Upper lobe of left lung (tissue), 6 donors: ENCODE measurements at places on chromosomes 7 and 10. TPM values are rescaled to one million over a fixed set of nuclear protein-coding genes. Genes with fewer than 3 reads are reported as not detected.
A peak's percentile ranks its signal among the peaks of the same experiment; 100 is the strongest.

- no peak overlapping the region for H3K4me3 ChIP-seq
- no peak overlapping the region for H3K27ac ChIP-seq
- no peaks in the 10 kb centered on the region for H3K27me3 ChIP-seq
- H3K4me1 ChIP-seq: no peaks in the 10 kb centered on the region
Measured at GRCh38 chr10:37937864-37938263, 38.6 kb downstream of the ZNF25 start.

DNA sequence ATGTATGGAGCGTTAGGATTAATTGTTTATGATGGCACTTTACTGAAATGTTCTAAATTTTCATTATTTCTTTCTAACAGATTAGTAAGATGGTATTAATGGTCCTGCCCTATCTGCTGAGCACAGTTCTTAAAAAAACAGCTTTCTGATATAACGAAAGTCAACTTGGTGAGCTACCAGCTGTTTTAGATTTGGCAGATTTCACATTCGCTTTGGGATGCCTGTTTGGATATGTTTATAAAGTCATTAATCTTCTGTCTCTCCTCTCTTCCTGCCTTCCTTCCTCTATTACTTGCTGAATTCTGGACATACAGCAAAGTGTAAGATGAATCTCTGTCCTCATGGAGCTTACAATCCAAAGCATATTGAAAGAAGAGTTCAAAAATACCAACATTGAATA is 396.8 kb upstream of the LRGUK start:
- H3K4me3 ChIP-seq: no peak overlapping the region
- DNase-seq: no peak
- no peaks in the 10 kb centered on the region for H3K27me3 ChIP-seq
- H3K27ac ChIP-seq: no peak overlapping the region
- no peaks in the 10 kb centered on the region for H3K4me1 ChIP-seq
- H3K36me3 ChIP-seq: no peaks in the 10 kb centered on the region

DNA sequence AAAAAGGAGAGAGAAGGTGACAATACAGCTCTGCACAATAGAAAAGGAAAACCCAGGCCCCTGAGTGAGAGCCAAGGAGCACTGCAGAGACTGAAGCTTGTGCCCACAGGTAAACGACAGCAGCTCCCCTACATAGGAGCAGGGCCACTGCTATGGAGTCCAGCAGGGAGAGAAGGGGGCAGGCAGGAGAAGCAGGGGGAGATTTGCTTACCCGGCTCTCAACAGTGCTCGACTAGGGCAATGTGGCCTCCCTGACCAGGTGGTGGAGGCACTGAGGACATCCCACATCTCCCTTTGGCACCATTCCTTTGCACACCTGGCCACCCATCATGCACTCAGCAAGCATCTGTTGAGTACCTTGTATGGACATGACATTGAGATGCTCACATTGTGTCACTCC is 153.0 kb downstream of the EVX1 start:
- no peaks in the 10 kb centered on the region for H3K27me3 ChIP-seq
- no peak overlapping the region for H3K4me3 ChIP-seq
- no peaks in the 10 kb centered on the region for H3K4me1 ChIP-seq
- DNase-seq: no peak
- no peaks in the 10 kb centered on the region for H3K36me3 ChIP-seq

GRCh38 chr10:61835069-61835945 is 66.2 kb upstream of the ARID5B start:
- H3K4me1 ChIP-seq: peaks cover 34% of the 10 kb centered on the region
- peak overlapping the region; percentile 74 for H3K27ac ChIP-seq
- no peak for DNase-seq
- H3K36me3 ChIP-seq: no peaks in the 10 kb centered on the region
- H3K27me3 ChIP-seq: no peaks in the 10 kb centered on the region

DNA sequence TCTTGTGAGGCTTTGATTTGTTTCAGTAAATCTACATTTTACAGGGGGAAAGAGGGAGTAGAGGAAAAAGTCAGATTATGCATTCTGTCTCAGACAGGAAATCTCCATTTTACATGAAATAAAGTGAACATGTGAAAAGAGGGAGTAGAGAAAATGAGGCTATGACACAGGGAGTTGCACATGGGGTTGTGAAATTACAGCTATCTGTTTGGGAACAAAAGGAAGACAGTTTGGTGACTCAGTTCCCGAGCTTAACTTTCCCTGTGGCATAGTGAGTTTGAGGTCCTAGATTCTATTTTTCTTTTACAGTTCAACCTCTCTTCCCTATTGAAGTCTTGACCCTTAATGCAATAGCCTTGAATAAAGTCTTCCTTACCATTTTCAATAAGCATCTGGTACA is 63.2 kb upstream of the AGR3 start:
- H3K27ac ChIP-seq: no peak overlapping the region
- H3K4me3 ChIP-seq: no peak overlapping the region
- DNase-seq: no peak
- H3K36me3 ChIP-seq: no peaks in the 10 kb centered on the region
- H3K27me3 ChIP-seq: no peaks in the 10 kb centered on the region

DNA sequence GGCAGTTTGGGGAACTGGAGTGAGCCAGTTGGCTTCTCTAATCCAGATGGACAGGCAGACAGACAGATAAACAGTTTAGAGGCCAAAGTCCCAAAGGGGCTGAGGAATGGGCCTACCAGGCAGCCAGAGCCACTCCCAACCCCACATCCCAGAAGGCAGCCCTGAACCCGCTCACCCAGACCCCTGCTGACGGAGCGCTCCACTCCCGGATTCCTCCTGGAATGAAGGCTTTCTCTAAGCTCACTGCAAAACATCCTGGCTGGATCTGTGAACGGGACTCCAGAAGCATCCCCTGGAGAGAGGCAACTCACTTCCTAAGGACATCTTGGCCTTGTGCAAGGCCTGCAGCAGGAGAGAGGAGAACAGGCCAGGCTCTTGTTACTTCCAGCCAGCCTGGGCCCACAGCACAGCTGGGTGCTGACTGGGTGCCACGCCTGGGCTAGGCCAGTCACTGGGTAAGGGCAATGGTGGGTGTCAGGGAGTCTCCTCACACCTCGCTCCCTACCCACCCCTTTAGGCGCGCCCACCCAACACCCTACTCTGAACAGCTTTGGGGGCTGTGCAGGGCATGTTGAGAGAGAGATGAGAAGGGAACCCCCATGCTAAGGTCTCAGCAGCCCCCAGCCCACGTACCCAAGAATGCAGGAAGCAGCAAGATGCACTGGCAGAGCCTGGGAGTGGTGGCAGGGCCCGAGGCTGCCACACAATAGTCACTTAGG is 168.6 kb upstream of the ZMIZ1 start:
- peaks cover 6% of the 10 kb centered on the region for H3K4me1 ChIP-seq
- H3K36me3 ChIP-seq: no peaks in the 10 kb centered on the region
- H3K4me3 ChIP-seq: no peak overlapping the region
- no peaks in the 10 kb centered on the region for H3K27me3 ChIP-seq
- DNase-seq: peak; percentile 39

GRCh38 chr7:42227541-42227935 is 9.5 kb downstream of the GLI3 start:
- DNase-seq: peak; percentile 43
- H3K27ac ChIP-seq: no peak overlapping the region
- H3K4me1 ChIP-seq: no peaks in the 10 kb centered on the region

DNA sequence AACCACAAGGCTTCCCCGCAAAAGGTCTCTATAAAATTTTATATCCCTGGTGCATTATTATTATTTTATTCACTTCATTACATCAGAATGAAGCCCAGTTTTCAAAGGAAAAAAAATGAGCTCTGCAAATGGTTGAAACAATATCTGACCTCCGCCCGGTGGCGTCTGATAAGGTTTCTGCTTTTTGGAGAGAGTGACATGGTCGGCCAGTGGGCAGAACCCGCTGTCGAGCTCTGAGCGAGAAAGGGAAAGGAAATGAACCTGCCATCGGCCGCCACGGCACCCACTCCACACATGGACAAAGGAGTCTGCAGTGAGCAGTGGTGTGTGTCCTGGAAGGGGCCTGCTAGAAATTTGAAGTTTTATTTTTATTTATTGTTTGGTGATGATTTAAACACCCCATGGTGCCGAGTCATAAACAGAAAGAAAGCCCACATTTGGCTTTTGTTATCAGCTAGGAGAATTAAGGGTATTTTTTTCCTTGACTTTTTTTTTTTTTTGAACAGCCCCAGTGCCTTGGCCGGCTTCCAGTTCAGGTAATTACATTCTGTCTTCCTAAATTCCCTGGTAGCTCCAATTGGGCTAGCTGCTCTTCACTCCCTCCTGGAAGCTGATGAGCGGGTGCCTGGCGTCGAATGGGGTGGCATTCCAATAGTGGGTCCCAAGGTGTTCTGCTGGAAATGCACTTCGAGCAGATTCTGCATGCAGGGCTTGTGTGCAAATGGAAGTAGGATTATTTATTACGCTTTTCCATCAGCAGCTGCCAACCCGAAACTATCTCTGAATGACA is 149.4 kb upstream of the MKI67 start:
- H3K4me3 ChIP-seq: no peak overlapping the region
- DNase-seq: no peak
- no peaks in the 10 kb centered on the region for H3K36me3 ChIP-seq
- no peaks in the 10 kb centered on the region for H3K4me1 ChIP-seq
- no peak overlapping the region for H3K27ac ChIP-seq

- peaks cover 11% of the 10 kb centered on the region for H3K4me1 ChIP-seq
- no peak overlapping the region for H3K4me3 ChIP-seq
- H3K27ac ChIP-seq: peak overlapping the region; percentile 14
- no peaks in the 10 kb centered on the region for H3K27me3 ChIP-seq
- DNase-seq: no peak
- peaks cover 9% of the 10 kb centered on the region for H3K36me3 ChIP-seq
Measured at GRCh38 chr7:111750878-111751277, 188.6 kb upstream of the IMMP2L start.

DNA sequence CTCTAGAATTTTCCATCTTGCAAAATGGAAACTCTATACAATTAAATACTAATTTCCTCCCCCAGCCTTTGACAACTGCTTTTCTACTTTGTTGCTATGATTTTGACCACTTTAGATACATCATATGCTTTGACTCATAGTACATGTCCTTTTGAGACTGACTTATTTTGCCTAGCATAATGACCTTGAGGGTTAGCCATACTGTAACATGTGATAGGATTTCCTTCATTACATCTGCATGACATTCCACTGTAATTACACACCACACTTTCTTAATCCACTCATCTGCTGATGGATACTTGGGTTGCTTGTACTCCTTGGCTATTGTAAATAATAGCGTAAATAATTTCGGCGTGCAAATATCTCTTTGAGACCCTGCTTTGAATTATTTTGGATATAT is 127.7 kb downstream of the JAZF1 start:
- no peak overlapping the region for H3K27ac ChIP-seq
- H3K36me3 ChIP-seq: no peaks in the 10 kb centered on the region
- DNase-seq: no peak
- H3K27me3 ChIP-seq: no peaks in the 10 kb centered on the region

GRCh38 chr10:93173967-93174845 is 100.5 kb downstream of the CYP26A1 start:
- H3K27me3 ChIP-seq: no peaks in the 10 kb centered on the region
- H3K4me3 ChIP-seq: no peak overlapping the region
- DNase-seq: no peak
- H3K27ac ChIP-seq: no peak overlapping the region
- no peaks in the 10 kb centered on the region for H3K36me3 ChIP-seq

DNA sequence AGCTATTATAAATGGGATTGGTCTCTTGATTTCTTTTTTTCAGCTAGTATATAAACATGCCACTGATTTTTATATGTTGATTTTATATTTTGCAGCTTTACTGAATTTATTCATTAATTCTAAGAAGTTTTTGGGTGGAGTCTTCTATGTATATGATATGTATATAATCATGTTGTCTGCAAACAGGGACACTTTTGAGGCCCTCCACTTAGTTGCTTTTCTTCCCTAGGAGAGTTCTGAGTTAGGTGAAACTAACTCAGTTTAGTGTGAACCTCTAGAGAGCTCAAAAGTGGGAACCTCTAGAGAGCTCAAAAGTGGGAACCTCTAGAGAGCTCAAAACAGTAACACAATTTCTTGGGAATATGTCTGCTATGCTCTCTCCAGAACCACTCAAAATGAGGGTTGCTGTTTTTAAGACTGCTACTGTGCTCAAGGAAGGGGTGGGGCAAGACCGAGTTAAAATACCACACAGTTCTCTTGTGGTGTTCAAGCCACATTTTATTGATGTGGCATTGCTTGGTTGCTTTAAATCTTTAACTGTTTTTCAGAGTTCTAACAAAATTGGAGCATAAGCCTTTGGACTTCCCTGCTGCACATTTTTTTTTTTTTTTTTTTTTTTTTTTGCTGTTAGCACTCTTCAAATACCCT is 13.2 kb downstream of the CCDC7 start:
- H3K27ac ChIP-seq: no peak overlapping the region
- peaks cover 5% of the 10 kb centered on the region for H3K36me3 ChIP-seq
- no peak overlapping the region for H3K4me3 ChIP-seq
- no peak for DNase-seq
- H3K27me3 ChIP-seq: no peaks in the 10 kb centered on the region

GRCh38 chr10:124156524-124157260 is 63.3 kb upstream of the CHST15 start:
- peaks cover 34% of the 10 kb centered on the region for H3K4me1 ChIP-seq
- no peaks in the 10 kb centered on the region for H3K27me3 ChIP-seq
- H3K27ac ChIP-seq: no peak overlapping the region
- peak; percentile 32 for DNase-seq

DNA sequence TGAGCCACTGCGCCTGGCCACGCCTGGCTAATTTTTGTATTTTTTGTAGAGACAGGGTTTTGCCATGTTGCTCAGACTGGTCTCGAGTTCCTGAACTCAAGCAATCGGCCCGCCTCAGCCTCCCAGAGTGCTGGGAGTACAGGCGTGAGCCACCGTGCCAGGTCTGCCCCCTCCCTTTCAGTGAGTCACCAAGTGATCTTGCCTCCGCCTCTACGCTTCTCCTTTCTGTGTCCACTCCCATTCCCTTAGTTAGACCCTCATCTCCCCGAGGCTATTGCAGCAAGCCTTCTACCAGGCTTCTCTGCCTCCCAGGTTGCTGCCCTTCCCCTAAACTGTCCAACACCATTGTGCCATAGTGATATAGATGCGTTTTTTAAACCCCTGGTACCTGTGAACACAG is 32.9 kb downstream of the CDC123 start:
- no peak overlapping the region for H3K4me3 ChIP-seq
- H3K4me1 ChIP-seq: no peaks in the 10 kb centered on the region
- no peak for DNase-seq

DNA sequence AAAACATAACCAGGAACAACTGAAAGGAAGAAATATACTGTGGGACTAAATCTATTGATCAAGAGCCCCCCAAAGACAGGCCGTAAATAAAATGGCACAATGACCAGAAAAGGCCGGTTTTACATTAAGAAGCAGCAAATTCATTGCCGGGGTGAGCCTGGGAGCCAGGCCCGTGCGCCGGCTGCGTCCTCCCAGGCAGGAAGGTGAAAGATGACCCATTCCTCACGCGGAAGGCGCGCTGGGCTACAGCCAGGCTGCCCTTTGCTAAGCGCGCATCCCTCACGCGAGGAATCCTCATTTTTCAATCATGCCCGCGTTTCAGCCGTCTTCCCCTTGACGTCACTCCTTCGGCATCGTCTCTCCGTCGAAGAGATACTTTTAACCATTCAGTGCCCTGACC is 47.6 kb upstream of the MGMT start:
- H3K27ac ChIP-seq: no peak overlapping the region
- DNase-seq: no peak
- H3K27me3 ChIP-seq: no peaks in the 10 kb centered on the region
- H3K4me3 ChIP-seq: no peak overlapping the region
- H3K4me1 ChIP-seq: no peaks in the 10 kb centered on the region

- no peak for DNase-seq
- no peak overlapping the region for H3K27ac ChIP-seq
- no peaks in the 10 kb centered on the region for H3K36me3 ChIP-seq
- H3K27me3 ChIP-seq: no peaks in the 10 kb centered on the region
- H3K4me3 ChIP-seq: no peak overlapping the region
Measured at GRCh38 chr10:61673360-61673759, 10.6 kb downstream of the CABCOCO1 start.

Gene MMRN2
- 18.8 TPM for total RNA-seq

Gene ATP6V0A4
- not detected for total RNA-seq

Gene RNF32
- total RNA-seq: 4.0 TPM

Gene IDI2
- not detected for total RNA-seq

Gene DGKI
- not detected for total RNA-seq

Gene ADRB1
- 21.1 TPM for total RNA-seq
